ENCODE measurements at places on chromosomes 11 and 22.

GRCh38 chr11:77253690-77254089 is 47.8 kb downstream of the GDPD4 start:
- DNase-seq: no peak

- DNase-seq: no peak
Measured at GRCh38 chr22:45645150-45645525, 26.5 kb upstream of the ATXN10 start.

- no peak for DNase-seq
Measured at GRCh38 chr11:9103542-9104276, 12.3 kb upstream of the SCUBE2 start.

- no peak for DNase-seq
Measured at GRCh38 chr11:9133956-9134355, 42.6 kb upstream of the SCUBE2 start.
